ENCODE measurements at places on chromosomes 5 and 9.

- no peak for DNase-seq
Observed at GRCh38 chr5:143771602-143772001, 40.4 kb upstream of the HMHB1 start.

DNA sequence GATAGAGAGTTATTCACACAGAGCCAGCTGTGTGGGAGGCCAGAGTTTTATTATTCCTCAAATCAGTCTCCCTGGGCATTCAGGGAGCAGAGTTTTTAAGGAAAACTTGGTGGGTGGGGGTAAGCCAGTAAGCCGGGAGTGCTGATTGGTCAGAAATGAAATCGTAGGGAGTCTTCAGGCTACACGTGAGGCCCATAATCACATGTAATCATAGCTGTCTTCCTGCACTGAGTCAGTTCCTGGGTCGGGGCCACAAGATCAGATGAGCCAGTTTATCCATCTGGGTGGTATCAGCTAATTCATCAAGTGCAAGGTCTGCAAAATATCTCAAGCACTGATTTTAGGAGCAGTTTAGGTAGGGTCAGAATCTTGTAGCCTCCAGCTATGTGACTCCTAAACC, 10.8 kb upstream of the TTC39B start:
- no peak for DNase-seq

DNA sequence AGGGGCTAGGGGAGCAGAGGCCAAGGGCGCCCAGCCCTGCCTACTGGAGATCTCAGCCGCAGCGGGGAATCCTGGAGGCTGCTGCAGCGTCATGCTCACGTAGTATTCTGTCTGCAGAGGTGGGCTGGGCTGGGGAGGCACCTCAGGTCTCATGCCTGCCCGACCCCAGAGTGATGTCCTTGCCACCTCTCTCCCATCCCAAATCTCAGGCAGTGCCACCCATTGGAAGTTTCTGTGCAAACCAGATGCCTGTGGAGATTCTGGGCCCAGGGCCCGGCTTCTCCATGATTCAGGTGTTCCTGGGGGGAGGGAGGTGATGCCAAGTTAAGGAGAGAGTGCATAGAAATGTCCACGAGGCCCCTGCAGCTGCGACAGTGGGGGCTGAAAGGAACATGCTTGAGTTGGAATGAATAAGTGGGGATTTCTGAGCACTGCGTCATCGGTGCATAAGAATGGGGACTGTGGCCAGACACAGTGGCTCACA, 72.0 kb downstream of the ANKRD33B start:
- DNase-seq, result no peak

DNA sequence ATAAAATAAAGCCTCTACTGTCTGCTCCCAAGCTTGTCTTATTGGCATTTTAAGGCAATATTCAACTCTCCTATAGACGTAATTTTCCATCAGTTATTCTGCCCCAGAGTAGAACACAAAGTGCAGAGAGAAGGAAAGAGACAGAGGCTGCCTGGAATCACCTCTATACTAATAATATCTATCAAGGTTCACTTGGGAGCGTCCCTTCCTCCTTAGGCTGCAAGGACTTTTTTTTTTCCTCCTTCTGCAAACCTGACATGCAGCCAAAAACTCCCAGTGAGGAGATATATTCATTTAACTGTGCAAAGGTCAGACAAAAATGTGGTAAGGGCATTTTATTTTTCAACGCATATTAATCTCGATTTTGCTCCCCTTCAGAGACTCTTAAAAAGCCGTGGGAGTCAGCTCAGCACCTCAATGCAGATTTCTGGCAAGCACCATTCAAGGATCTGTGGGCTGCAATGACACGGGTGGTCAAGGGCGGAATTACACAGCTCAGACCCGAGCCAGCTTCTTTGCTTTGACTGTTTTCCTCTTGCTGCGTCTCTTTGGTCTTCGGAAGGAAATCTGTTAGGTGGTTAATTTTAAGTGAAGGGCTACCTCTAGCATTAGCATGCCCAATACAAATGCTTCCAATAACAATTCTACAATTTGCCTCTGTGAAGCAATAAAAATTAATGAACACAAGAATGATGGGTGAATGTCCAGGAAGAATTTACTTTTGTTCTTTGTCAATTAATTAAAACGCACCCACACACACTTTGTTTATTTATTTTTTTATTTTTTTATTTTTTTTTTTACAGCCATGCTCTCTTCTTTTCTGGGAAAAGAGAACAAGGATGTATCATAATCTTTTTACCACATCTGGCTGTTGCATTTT, 587.7 kb upstream of the GRAMD2B start:
- DNase-seq, result no peak

GRCh38 chr5:100502684-100503083, 32.5 kb upstream of the FAM174A start:
- no peak for DNase-seq
